ENCODE measurements at places on chromosomes 5 and 9. TPM values are rescaled to one million over a fixed set of nuclear protein-coding genes. Genes with fewer than 3 reads are reported as not detected.

OTP gene
- not detected for total RNA-seq

ADRA1B gene
- total RNA-seq = not detected

KIAA1191 gene
- 116 TPM for total RNA-seq

SPAAR gene
- 24.8 TPM for total RNA-seq

RNF208 gene
- total RNA-seq = 4.8 TPM

PCDHB4 gene
- total RNA-seq = 0.21 TPM

CCNJL gene
- 17.4 TPM for total RNA-seq

PTPDC1 gene
- total RNA-seq = 9.1 TPM

GPR150 gene
- 0.31 TPM for total RNA-seq

TCOF1 gene
- total RNA-seq = 47.2 TPM

C1QTNF2 gene
- not detected for total RNA-seq

PCDHGC5 gene
- 1.2 TPM for total RNA-seq

NDST1 gene
- 102 TPM for total RNA-seq

SPINK5 gene
- 0.91 TPM for total RNA-seq

HACD4 gene
- 1.4 TPM for total RNA-seq

MARCOL gene
- total RNA-seq = not detected

SHISAL2B gene
- total RNA-seq = not detected

SNX2 gene
- total RNA-seq = 51.2 TPM

FCN1 gene
- total RNA-seq = not detected

KCTD16 gene
- total RNA-seq = 0.49 TPM

TMOD1 gene
- 0.74 TPM for total RNA-seq

UBE2QL1 gene
- 0.15 TPM for total RNA-seq

DCTN3 gene
- 91.0 TPM for total RNA-seq

PAX5 gene
- total RNA-seq = not detected

All from endothelial cell of umbilical vein (primary cell).